ENCODE measurements at places on chromosomes 5 and 9.

- DNase-seq: no peak
Measured at GRCh38 chr9:137074657-137075274, 2.6 kb upstream of the UAP1L1 start.

GRCh38 chr5:81895307-81895706 lies 76.5 kb upstream of the ATG10 start:
- DNase-seq: peak; percentile 33

GRCh38 chr5:54704825-54705224 lies 187.3 kb downstream of the SNX18 start:
- DNase-seq: no peak

DNA sequence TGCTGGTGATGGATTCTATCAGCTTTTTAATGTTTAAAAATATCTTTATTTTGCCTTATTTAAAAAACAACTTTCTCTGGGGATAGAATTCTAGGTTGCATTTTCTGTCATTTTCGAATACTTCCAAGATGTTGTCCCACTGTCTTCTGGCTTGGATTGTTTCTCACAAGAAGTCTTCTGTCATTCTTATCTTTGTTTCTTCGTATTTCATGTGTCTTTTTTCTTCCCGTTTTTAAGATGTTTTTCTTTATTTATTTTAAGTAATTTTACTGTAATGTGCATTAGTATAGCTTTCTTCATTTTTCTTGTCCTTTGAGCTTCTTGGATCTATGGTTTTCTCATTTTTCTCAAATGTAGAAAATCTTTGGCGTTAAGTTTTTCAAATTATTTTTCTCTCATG lies 19.1 kb downstream of the STX17 start:
- no peak for DNase-seq

DNA sequence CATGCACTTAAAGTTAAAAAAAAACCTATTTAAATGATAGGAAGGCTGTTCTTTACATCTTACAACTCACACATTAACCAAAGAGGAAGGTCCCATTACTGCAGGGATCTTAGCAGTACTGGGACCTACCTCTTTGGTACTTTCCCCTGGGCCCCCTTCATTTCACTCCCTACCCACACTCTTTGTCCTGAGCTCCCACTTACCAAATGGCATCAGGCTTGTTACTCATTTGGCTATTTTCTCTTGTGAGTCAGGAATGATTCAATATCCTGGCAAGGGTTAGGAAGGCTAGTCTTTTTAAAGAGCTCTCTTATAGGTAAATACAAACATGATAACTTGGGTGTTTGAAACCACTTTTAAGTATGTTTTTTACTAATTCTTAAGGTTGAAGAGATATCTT lies 117.4 kb upstream of the ELL2 start:
- no peak for DNase-seq

DNA sequence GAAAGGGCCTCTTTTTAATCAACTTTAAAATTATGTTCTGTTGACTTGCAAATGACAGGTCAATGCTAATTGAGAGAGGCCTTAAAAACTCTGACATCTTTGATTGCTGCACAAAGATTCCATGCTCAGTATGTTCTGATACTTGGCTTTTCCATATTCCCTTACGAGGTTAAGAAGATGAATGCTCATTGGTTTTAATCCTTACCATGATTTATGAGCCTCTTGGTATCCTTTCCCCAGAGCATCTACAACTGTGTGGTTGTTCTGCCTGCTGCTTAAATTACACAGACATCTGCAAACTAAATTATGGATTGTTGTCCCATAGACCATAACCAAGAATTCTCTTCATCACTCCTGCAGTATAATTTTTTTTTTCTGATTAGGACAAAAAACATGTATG lies 352.6 kb downstream of the CDH12 start:
- no peak for DNase-seq

GRCh38 chr5:14165375-14166106 lies 22.4 kb downstream of the TRIO start:
- DNase-seq: no peak

- DNase-seq: no peak
Measured at GRCh38 chr9:34332076-34332964, 3.0 kb downstream of the NUDT2 start.

GRCh38 chr5:74642543-74642863 lies 2.0 kb upstream of the ENC1 start:
- DNase-seq: no peak

DNA sequence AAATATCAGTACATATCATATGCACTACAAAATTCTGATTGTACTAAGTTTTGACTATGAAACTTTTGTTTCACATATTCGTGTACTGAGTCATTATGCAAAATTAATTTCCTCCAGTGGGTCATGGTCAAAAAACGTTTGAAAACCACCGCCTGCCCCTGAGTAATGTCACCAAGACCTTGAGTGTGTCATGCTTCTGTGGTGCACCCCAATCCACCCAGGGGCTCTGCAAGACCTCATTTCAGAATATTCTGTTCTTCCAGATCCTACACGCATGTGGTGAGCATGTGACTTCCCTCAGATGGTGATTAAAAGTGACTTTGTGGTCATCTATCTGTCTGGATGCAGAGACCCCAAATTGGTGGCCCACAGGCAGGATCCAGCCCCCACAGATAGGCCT lies 31.0 kb downstream of the ABLIM3 start:
- no peak for DNase-seq

DNA sequence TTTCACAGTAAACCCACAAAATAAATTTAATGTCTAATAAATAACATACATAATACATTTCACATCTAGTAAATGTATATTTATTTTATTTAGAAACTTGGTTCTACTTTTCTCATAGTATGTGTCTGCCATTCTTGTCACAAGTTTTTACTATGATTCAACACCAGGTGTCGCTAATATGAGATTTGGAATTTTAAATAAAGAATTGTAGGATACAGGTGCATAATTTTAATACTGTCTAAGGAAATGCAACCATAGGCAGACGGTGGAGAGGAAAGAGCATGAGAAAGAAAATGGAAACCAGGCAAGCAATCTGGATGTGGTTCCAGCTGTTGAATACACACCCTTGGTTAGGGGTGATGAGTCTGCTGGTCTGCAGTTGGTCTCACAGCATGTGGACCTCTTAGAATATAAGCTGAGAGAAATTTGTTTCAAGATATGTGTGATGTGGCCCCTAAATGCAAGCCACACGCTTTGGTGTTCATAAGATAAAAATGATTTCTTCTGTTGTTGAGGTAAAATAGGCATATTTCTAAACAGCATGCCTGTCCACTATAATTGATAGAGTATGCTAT lies 114.7 kb upstream of the TXNDC8 start:
- no peak for DNase-seq

DNA sequence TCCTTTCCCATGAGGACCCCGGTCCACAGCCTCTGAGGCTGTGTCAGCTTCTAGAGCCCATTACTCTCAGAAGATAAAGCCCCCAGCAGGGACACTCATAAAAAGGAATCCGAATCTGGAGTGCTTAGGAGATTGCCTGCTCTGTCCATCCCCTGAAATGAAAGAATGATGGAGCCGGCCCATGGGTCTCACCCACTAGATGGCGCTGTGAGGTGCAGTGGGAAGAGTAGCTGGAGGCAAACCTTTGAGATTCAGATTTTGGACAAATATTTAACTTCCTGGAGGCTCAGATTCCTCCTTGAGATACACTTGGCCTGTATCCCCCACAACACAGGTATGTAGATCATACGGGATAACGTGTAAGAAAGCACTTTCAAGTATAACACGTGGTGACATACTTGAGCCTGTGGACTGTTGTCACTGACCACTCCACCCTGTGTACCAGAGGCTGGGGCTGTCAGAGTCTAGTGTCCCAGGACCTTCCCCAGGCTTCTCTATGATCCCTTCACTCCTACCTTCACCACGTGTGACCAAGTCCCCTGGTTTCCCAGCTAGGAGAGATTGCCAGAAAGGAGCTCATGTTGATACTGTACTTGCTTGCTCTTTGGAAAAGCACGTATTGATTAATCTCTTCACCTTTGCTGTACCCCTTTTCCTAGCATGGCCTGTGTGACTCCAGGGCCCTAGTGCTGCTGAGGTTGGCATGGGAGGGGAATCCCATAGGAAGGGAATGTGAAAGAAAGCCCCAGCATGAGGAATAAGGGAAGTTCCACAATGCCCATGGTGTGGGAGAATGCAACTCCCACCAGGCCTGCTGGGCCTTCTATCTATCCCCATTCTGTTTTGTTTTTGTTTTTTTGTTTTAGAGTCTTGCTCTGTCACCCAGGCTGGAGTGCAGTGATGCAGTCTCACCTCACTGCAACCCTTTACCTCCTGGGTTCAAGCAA lies 32.1 kb downstream of the TRMO start:
- DNase-seq: peak; percentile 58

DNA sequence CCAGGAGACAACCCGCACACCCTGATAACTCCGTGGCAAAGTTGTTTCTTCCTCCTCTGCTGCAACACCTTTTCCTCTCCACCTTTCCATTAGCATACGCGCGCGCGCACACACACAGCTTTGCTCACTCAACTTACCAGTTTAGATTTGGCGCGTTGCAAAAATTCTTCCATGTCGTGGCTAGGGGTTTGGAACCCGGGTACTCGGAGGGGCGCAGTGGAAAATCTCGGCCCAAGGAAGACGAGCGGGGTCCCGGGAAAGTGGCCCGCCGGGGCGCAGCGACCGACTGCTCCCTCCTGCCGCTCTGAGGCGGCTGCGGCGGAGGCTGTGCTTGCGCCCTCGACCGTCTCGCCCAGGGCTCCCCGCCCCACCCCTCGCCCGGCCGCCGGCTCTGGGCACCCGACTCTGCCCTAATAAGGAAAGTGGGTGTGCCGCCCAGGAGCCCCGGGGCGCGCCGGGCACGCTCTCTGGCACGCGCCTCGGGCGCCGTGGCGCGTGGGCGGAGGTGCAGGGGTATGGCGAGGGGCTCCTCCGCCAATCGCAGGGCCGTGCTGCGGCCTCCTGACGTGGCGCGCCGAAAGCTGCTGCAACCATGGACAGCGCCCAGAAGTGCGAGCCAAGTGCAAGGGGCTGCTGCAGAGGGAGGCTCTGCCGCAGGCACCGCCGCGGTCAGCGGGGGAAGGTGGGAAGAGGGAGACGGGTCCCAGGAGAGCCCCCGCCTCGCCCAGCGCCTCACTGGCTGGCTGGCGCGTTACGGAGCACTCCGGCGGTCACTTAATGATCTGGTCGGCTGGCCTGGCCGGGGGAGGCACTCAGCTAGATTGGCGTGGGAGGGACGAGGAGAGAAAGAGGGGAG lies at the start of gene PRUNE2:
Gene PRUNE2 (minus strand): TSS at position 324 of the 856 bp plus-strand sequence. CDS start 151 bp downstream, at position 173.
- peak; percentile 23 for DNase-seq

GRCh38 chr5:169758886-169759285 lies 121.8 kb downstream of the DOCK2 start:
- DNase-seq: no peak

GRCh38 chr9:105401651-105402050 lies 46.2 kb upstream of the FSD1L start:
- DNase-seq: no peak

- DNase-seq: no peak
Measured at GRCh38 chr5:82183828-82184227, 94.3 kb downstream of the RPS23 start.

DNA sequence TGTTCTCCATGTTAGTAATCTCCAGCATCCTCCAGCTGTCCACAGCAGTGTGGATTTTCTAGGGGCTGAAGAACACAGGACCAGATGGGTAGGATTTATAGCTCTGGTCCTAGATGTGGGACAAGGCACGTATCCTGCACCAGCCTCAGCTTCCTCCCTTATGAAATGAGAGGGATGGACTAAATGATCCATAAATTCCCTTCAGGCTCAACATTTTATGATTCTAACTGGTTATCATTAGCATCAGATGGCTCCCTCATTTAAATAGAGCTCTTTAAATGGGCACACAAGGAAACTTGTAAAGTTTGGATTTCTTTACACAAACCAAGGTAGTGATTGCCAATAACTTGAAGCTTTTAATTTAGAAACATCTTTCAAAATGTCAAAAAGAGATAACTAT lies 97.7 kb downstream of the ESM1 start:
- DNase-seq: no peak

DNA sequence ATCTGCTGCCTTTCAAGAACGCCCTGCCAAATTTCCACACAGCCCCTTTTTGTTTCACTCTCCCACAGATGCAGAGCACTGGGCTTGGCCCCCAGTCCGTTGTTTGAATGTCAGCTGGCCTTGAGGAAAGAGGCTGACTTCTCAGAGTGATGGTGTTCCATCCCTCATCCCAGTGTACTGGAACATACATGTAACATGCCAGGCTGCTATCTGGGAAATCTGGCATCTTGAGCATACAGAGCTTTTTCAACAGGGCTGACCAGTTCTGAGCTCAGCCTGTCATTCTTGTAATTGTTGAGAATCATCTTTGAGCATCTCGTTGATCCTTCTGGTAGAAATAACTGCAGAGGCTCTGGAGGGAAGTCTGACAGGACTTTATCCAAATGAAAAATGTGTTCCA lies 2.8 kb downstream of the GALNT10 start:
- DNase-seq: no peak

DNA sequence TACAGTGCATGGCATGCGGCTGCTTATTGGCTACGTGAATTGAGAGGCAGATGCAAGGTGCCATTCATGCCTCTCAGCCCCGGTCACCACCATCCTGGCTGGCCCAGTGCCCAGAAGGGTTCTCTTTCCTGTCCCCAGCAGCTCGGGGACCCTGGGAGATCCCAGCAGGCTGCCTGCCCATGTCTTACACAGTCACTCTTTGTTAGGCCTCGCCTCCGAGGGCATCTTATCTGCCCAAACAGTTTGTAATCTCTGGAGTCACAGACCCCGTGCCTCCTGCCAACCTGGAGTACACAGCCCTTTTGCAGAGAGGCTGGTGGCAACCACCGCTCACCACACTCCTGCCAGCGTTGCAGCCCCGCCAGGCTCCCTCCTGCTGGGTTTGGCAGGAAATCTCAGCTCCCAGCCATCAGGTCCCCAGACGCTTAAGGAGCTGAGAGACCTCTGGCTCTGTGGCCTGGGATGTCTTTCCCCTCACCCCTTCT lies 7.0 kb upstream of the AK1 start:
- no peak for DNase-seq

DNA sequence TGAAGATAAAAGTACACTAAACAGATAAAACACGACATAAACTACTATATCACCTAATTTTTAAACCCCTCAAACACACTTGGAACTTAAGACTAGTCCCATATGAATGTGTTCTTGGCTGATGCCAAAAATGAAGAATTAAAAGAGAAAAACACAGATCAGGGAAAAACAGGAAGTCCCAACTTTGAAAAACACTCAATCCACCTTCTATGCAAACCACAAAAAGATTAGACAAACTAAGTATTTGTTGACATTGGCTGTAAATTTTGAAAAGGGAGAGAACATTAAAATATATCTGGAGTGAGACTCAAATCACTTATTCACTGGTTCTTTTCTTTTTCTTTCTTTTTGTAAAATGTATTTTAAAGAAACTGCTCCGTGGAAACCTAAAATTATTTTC lies 81.4 kb downstream of the ANKH start:
- DNase-seq: no peak

- DNase-seq: peak; percentile 69
Measured at GRCh38 chr5:35487233-35488025, 130.2 kb upstream of the SPEF2 start.

DNA sequence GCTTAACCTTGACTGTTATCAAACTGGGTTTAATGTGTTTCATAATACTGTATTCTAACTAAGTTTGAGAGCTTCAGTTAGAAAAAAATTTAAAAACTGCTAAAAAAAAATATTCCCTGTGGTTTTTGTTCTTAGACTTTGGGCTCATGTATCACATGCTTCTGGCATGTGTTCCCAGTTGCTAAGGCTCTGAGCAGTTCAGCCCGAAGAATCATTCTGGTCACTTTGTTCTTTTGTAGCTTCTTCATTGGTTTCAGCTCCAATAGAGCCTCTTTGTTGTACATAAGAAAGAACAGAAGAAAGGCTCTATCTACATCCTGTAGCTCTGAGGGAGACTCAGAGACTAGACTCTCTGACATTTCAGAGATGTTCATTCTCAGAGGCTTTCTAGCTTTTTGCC lies 25.6 kb downstream of the KCNN2 start:
- no peak for DNase-seq

GRCh38 chr9:127983847-127984289 lies 3.1 kb upstream of the EEIG1 start:
- no peak for DNase-seq

Data from HL-60 (cell line).